Dermis lymphatic vessel endothelial cell (primary cell): ENCODE measurements at places on chromosomes 1 and 21. TPM values are rescaled to one million over a fixed set of nuclear protein-coding genes. Genes with fewer than 3 reads are reported as not detected.

The COG2 gene
- 12.4 and 17.1 TPM in 2 replicates for total RNA-seq

The TLR5 gene
- 0.33 and 0.43 TPM in 2 replicates for total RNA-seq

The OR10J1 gene
- total RNA-seq, result not detected in 2 replicates

The SERPINC1 gene
- total RNA-seq, result 0.22 TPM in 1 of 2 replicates, not detected in the other

The SMYD3 gene
- 22.2 and 23.6 TPM in 2 replicates for total RNA-seq
